ENCODE measurements at places on chromosomes 12 and 14.
A peak's percentile ranks its signal among the peaks of the same experiment; 100 is the strongest.

DNA sequence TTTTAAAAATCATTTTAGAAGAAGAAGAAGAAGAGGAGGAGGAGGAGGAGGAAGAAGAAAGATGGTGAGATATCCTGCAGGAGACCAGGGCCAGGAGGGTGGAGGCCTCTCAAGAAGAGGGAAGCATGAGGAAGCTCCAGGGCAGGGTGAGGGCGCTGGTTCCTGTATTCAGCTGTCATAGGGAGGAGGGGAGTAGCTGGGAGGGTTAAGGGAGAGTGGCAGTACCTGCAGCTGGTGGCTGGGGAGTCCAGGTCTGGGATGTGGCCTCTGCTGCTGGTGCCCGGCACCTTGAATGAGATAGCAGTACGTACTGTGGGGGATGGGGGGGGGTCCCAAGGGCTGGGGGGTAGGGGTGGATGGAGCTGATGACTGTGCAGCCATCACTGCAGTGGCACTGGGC lies 9.8 kb downstream of the RBP5 start:
- no peak for DNase-seq

DNA sequence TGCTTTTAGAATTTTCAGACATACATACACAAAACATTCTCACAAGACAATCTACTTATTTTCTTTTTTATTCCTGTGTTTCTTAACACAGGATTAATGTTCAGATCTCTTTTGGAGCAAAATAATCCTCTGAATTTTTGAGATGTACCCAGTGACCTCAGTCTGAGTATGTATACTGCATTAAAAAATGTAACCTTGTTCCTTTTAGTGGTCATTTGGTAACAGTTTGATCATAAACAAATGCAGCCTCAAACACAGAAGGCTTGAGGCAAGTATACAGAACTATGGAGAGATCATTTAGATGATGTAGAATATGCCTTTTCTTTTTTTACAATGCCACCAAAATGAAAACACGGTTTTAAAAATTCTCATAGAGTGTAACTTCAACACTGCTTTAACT lies 9.7 kb downstream of the HIF1A start:
- DNase-seq: no peak

- DNase-seq: no peak
Observed at GRCh38 chr12:69475237-69475975, 5.2 kb downstream of the FRS2 start.

GRCh38 chr12:46432325-46432724 lies 59.8 kb upstream of the SLC38A2 start:
- DNase-seq: no peak

- no peak for DNase-seq
Observed at GRCh38 chr12:51947246-51947996, 4.1 kb upstream of the ACVR1B start.

DNA sequence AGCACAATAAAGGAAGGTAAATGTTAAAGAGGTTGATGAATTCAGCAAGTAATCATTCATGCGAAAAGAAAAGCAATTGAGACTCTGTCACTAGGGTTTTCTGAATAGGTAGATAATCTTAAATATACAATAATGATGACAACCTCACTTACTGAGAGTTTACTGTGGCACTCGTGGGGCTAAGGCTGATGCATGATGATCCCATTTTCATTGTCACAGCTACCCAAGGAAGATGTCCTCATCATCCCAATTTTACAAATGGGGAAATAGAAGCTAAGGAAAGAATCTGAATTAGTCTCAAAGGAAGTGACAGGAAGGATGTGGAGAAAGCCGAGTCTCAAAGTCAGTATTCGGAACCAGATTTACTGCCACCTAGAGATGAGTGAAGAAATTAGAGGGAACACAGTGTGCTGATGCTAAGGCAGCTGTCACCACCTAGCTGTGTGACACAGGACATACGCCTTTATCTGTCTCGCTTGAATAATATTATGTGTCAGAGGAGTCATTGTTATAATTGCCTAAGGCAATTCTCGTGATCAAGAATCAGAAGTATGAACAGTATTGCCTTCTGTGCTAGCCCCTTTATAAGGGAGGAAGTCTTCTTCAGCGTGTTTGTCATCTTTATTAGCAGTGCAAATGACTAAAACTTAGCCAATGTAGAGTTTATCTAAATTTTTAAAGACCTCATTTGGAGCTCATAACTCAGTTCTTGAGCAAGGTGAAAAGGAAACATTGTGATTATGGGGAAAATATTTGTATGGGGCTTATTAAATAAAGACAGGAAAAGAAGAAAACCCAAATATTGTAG lies 63.2 kb downstream of the ERGIC2 start:
- peak; percentile 35 for DNase-seq

DNA sequence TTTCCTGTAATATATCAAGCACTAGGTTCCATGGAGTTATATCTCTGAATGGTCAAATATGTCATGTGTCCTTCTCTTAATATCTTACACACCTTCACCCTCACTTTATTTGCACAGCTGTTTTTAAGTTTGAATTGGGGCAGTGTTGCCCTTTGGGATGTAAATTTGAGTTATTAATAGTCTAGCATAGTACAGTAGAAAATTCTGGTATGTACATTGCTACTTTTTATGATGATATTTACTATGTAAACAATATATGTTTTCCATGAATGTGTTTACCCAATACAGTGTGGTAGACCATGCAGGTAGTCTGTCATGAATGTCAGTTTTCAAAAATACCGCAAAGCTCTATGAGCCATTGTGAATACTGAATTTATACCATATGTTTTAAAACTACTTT lies 50.5 kb downstream of the METTL25 start:
- DNase-seq: no peak

DNA sequence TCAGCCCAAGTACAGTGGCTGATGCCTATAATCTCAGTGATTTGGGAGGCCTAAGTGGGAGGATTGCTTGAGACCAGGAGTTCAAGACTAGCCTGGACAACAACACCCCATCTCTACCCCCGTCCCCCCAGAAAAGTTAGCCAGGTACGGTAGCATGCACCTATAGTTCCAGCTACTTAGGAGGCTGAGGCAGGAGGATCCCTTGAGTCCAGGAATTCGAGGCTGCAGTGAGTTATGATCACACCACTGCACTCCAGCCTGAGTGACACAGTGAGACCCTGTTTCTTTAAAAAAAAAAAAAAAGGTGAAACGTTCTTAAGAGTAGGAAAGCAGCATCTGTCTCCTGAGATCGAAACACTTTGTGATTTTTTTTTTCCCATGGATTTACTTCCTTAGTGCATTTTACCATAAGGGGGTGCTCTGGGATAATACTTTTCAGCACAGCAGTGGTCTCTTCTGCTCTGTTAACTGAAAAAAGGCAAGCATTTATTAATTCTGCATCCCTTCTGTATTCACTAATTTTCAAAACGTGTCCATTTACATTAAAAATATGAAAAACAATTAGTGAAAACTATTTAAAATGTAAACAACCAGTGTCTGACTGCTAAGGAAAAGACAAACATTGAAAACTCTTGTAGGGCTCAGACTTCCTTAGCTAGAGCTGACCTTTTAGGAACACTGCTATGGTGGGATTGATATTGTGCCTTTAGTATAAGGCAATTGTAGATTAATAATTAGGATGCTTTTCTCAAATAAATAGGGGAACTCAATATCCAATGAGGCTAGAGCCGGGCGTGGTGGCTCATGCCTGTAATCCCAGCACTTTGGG lies 31.2 kb upstream of the USP44 start:
- DNase-seq: peak; percentile 28

DNA sequence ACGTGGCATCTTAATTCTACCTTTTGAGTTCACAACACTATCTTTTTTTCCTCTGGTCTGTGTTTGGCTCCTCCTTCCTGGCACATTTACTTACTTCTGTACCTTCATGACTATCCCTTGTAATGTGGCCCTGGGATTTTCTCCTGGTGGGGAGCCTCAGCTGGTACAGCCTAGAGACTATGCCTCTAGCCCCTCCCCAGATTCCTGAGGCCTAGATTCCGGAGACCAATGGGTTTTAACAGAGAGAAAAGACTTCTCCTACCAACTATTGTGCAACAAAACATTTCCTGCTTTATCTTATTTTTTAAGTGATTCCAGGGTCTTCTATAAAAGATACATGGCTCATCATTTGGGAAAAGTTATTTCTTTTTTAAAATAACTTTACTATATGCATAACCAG lies 216.2 kb upstream of the KRR1 start:
- no peak for DNase-seq

GRCh38 chr12:6996040-6996441 lies 22.2 kb downstream of the LPCAT3 start:
- no peak for DNase-seq

- DNase-seq: no peak
Observed at GRCh38 chr14:34060651-34060999, 109.8 kb upstream of the EGLN3 start.

DNA sequence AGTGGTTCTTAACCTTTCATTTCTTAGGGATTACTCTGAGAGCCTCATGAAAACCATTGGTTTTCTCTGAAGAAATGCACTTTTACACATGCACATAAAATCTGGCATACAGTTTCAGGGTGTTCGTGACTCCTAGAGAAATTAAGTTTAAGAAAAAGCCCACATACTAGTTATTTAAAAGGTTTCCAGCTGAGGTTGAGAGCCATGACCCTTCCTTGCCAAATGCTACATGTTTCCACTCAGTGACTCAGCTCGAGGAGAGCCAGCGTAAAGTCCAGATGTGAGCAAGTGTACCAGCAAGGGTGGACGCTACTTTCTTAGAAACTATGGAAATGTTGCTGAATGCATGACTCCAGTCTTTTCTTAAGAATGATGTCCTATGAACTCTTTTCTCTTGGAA lies 42.7 kb upstream of the FLRT2 start:
- DNase-seq: no peak

DNA sequence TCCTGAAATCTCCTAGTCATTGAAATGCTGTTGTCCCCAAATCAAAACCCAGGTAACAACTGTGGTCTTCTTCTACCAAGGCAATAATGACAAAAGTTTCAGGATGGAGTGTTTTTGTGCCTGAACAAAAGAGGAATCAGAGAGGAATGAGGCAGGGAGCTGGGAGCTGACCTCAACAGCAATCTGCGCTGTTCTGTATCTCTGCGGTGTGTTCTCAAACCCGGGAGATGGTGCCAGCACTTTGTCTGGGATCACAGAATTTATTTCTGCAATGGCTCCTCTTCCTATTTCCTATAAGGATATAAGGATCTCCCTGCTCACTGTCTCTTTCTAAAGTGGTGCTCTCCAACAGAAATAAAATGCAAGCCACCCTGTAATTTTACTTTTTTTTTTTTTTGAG lies 449 bp upstream of the GLT8D2 start:
- no peak for DNase-seq

DNA sequence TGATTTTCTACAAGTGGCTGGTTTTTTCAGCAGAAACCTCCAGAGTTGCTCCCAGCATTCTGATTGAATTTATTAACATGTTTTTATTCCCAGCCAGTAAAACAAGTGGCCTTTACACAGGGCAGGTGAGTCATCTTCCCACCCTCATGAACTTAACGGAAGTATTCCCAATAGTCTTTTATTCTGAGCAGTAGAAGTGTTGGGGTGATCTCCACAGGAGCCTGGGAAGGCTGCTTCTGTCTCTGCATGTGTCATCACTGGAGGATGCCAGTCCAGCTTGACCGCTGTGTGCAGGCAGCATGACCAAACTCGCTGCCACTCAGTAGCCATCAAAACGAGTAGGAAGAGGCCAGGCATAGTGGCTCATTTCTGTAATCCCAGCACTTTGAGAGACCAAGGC lies 13.4 kb upstream of the DNAH10 start:
- DNase-seq: no peak

- DNase-seq: no peak
Observed at GRCh38 chr14:68824517-68825347, 31.9 kb upstream of the ZFP36L1 start.

GRCh38 chr14:72518809-72519377 lies 375.0 kb downstream of the DPF3 start:
- no peak for DNase-seq

- no peak for DNase-seq
Observed at GRCh38 chr14:31950764-31951637, 126.1 kb upstream of the ARHGAP5 start.

GRCh38 chr14:24133735-24134134 lies 2.3 kb upstream of the PSME1 start:
- no peak for DNase-seq

- no peak for DNase-seq
Observed at GRCh38 chr14:95123891-95124579, 33.3 kb downstream of the DICER1 start.

GRCh38 chr12:2229661-2230539 lies 177.1 kb downstream of the CACNA1C start:
- DNase-seq: no peak

DNA sequence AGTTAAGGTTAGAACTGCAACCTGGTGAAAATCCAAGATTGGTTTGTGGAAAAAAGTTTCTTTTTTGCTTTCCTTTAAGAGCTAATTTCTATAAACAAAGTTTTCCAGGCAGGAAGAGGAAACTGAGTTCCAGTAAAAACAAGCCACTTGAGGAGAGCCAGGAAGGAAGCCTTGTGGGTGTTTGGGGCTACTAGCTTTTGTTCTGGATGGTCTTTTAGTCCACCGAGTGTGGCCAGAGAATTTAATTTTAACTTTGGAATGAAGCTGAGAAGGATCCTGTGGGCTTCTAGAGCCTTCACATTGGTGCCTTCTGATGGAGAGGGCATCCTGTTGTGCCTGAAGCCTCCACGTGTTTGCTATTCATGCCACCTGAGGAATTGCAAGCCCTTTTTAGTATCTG lies 327.9 kb downstream of the C12orf75 start:
- DNase-seq: no peak

- DNase-seq: no peak
Observed at GRCh38 chr14:94027566-94028449, 1.7 kb downstream of the OTUB2 start.

- no peak for DNase-seq
Observed at GRCh38 chr14:73203527-73203926, 33.8 kb upstream of the PAPLN start.

DNA sequence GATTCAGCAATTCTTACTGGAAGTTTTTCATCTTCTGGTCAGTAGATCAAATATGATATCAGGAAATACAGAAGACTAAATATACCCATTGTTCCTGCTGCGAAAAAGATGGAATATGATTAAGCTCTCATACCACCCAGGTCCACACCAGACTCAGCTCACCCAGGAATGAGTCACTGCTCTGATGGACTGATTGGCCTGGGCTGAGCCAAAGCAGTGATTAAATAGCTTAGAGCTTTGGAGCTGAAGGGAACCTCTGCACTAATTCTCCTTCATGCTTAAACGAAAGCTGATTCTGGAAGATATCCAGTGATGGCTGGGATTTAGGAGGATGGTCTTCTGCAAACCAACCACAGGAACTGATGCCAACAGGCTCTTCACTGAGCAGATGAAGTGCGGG lies 62.0 kb upstream of the SYT1 start:
- DNase-seq: no peak

GRCh38 chr12:132204793-132205270 lies 60.6 kb downstream of the NOC4L start:
- no peak for DNase-seq

GRCh38 chr12:70244409-70244808 lies 1.2 kb downstream of the CNOT2 start:
- DNase-seq: no peak

DNA sequence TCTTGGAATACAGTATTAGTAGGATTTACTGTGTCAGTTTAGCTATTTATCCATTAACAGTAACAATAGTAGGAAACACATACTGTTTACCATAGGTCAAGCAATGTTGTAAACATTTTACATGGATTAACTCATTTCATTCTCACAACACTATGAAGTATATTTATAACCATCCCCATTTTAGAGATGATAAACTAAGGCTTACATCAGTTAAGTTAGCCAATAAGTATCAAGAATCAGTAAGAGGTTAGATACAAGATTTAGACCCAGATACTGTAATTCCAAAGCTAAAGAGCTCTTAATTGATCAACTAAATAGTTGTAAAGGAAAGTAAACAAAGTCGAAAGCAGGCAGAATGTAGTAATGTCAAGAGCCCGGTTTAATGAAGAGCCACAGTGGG lies 1.1 kb downstream of the SYNJ2BP start:
- DNase-seq: no peak
